Occipital lobe (tissue), 3 donors: ENCODE measurements at places on chromosomes 3 and 15.

GRCh38 chr3:50504681-50505080 lies 1.2 kb upstream of the CACNA2D2 start:
- DNase-seq: no peak

GRCh38 chr3:70580021-70580420 lies 267.6 kb upstream of the MDFIC2 start:
- DNase-seq: no peak

- no peak for DNase-seq
Measured at GRCh38 chr15:66164788-66165187, 88.8 kb downstream of the MEGF11 start.

DNA sequence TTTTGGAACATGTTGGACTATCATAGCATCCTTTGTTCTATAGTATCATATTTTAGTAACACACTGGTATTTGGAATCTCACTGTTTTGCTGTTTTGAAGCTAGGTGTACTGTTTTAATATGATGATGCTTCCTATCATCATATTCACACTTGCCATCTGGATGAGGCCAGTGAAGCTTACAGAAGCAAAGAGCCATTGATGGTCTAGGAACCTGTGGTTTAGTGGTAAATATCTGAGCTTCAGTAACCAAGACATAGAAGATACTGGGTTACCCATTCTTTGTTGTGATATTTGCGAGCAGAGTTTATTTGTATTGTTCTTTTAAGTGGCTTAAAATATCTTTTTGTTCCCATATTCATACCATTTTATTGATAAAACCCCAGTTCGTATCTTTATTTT lies 304.1 kb downstream of the SATB1 start:
- no peak for DNase-seq

DNA sequence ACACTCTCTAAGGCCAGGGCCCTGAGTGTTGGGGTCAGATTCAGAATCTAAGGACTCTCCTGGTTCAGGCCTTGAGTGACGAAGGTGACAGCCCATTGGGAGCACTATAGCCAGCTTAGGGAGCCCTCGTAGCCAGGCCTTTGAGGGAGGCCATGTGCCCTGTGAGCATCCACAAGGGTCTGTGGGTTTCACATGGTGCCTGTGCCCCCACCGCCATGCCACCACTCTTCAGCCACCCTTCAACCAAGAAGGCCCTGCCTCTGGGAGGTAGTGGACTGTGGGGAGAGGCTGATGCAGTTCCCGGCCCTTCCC lies 37.5 kb downstream of the TSPAN3 start:
- no peak for DNase-seq

DNA sequence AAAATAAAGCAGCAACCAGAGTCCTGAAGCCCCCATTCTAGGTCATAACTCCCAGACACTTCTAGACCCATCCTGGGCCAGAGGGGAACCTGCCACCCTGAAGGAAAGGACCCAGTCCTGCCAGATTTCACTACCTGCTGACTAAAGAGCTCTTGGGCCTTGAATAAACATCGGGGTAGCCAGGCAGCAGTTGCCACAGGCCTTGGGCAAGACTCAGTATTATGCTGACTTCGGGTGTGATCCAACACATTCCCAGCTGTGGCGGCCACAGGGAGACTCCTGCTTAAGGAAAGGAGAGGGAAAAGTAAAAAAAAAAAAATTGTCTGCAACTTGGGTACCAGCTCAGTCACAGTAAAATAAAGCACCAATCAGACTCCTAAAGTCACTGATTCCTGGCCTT lies 23.8 kb downstream of the NEDD4 start:
- no peak for DNase-seq

DNA sequence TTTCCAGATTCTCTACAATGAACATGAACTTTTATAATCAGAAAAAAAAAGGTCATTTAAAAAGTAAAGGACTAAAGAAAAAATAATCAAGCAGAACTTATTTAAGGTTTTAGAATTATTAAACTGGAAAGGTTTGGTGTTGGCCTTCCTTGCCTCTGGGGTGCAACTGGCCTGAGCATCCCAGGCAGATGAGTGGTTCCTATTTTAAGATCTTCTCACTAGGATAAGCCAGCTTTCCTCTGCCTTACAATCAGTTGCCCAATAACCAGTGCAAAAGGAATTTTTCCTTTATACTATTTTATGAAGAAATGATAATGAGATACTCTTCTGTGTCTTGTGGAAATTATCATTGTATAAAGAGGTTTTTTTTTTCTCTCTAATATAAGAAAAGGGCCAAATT lies 56.6 kb downstream of the SEC22A start:
- DNase-seq: no peak

- DNase-seq: no peak
Measured at GRCh38 chr3:12902181-12902999, 61.0 kb upstream of the RPL32 start.

- no peak for DNase-seq
Measured at GRCh38 chr15:68666120-68666811, 87.5 kb downstream of the CORO2B start.

- no peak for DNase-seq
Measured at GRCh38 chr3:123447749-123448517, 957 bp downstream of the ADCY5 start.

DNA sequence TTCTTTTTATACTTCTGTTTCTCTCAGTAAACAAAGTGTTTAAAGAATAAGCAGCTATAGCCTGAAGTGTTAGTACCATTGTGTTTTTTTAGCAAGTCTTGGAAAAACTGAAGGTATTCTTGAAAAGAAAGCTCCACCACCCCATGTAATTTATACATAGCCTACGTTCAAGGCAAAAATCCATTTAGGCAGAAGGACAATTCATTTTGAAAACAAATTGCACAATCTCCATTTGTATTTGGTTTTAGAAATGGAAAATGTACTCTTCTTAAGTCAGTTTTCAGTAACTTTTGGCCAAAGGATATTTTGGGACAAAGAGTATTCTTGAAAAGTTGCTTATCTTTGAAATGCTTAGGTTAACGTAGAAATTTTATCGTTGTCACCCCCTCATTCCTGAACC lies 34.5 kb downstream of the PTPRG start:
- DNase-seq: no peak

- DNase-seq: no peak
Measured at GRCh38 chr3:194836661-194837060, 151.0 kb downstream of the FAM43A start.

- no peak for DNase-seq
Measured at GRCh38 chr15:69660658-69661405, 208.2 kb downstream of the RPLP1 start.

GRCh38 chr3:142216321-142216720 lies 9.1 kb downstream of the GK5 start:
- no peak for DNase-seq

GRCh38 chr15:36029606-36030210 lies 483.7 kb upstream of the DPH6 start:
- DNase-seq: no peak

DNA sequence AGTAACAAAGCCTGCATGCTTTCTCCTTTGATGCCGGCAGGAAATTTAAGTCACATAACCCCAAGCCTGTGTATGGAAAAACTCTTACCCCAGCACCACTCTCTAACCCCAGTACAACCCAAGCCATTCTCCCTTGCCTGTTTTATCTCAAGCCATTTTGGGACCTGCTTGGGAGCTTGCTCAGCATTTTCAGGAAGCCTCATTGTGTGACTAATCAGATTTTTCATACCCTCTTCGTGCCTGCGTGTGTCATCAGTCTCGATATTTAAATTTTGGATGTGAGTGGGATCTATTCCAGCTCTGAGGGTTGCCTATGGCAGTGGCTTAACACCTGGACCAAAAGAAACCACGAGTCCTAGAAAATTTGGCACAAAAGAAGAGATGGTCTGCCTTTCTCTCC lies 426.2 kb downstream of the SQOR start:
- no peak for DNase-seq

DNA sequence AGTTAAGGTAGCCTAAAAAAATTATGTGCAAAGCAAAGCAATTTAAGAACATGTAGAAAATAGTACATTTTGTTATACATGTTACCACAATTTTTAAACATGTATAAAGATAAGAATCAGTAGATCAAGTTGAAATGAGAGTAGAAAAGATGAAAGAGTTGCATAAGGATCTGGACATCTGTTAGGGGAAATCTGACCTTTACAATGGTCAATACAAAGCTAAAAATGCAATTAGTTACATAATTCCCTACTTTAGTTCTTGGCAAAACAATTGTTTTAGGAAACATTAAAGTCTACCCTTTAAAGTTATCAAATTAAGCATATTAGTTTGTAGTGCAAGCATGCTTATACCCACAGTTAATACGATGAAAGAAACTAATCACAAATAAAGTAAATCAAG lies 32.7 kb downstream of the TOP2B start:
- no peak for DNase-seq

DNA sequence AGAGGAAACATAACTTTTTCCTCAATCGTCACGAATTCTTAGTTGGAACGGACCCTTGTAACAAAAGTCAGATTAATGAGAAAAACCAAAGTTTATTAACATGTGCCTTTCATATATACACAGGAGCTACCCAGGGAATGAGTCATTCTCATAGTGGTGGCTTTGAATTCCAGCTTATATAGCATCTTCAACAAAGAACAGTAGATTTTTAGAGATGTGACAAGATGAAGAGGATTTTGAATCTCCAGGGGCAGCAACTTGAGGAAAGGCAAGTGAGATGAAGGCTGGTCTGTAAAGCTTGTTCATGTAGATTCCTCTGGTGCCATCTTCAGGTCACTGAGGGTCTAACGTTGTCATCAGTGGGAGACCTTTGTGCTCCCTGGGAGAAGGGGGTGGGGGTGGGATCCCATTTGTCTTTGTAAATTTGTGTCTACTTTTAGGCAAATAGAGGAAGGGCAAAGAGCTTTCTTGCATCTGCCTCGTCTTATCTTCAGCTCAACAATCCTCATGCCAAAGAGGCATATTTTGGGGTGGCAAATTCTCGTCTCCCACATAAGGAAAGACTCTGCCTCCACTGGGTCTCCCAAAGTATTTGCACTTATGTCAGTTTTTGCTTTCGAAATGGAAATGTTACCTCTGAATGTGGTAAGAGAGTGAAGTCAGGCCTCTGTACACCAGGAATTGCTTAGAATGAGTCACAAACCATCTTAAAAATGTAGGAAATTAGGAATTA lies 29.5 kb downstream of the CLEC3B start:
- no peak for DNase-seq

DNA sequence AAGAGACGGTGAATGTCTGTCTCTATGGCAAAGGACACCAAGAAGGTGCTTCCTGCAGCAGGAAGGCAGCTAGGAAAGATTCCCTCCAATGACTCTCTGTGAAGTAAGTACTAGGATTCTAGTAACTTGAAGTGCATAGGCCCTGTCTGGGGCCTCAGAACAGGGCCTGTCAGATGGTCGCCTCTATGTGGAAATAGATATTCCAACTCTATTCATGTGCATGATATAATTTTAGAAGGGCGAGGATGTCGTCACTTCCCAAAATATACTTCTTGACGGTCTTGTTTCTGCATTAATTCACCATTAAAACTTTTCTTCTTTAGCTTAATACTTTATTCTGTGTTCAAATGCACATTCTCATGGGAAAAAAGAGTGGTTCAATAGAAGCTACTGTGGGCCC lies 167.0 kb downstream of the TLE3 start:
- DNase-seq: no peak

DNA sequence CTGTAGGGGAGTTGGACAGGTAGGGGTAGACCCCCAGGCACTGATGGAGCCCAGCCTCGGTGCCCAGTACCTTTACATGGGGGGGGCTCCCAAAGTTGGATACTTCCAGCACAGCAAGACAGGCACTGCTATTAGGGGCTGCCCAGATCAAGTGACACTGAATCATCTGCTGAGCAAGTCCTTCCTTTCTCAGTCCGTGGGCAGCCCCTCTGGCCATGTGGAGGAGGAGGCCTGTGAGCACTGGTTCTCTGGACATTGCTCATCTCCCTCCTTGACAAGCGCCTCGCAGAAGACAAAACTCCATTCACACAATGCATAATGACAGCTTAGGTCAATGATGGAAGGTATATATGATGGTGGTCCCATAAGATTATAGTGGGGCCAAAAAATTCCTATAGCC lies 35.7 kb downstream of the EEFSEC start:
- DNase-seq: no peak

GRCh38 chr15:62649793-62650420 lies 392.6 kb upstream of the TPM1 start:
- peak; percentile 12 for DNase-seq

DNA sequence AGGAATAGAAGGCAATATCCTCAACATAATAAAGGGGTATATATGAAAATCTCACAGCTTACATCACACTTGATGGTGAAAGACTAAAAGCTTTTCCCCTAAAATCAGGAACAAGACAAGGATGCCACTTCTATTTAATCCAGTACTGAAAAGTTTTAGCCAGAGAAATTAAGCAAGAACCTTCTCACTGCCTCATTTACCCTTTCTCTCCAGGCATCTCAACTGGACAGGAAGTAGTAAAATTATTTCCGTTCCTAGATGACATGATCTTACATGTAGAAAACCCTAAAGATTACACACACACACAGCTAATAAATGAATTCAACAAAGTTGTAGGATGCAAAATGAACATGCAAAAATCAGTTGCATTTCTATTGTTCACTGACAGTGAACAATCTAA lies 11.2 kb downstream of the SCAP start:
- no peak for DNase-seq

DNA sequence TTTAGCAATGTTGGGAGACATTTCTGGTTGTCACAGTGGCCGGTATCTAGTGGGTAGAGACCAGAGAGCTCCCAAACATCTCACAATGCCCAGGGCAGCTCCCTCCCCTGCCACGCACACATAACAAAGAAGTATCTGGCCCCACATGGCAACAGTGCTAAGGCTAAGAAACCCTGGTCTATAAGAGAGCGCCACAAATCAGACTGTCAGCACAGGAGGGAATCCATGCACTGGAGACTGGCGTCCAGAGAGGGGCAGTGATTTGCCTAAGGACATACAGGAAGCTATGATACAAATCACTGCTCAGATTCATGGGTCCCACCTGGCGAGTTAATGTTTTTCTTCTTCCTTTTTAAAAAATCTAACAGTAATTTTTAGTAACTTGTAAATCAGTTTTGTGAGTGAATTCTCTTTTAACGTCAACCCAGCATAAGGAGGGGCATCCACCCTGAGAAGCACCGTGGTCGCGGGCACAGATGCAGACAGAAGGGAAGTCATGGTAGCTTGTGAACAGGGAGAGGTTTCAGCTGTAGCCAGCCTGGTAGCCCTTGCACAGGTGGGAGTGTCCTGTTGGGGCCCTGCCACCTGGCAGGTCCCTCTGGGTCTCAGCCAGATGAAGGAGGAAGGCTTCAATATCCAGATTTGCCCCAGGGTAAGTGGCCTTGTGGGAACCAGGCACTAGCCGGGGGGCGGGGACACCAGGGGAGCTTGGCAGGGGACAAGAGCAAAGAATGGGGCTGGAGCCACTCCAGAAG lies 8.7 kb downstream of the ISG20 start:
- no peak for DNase-seq

DNA sequence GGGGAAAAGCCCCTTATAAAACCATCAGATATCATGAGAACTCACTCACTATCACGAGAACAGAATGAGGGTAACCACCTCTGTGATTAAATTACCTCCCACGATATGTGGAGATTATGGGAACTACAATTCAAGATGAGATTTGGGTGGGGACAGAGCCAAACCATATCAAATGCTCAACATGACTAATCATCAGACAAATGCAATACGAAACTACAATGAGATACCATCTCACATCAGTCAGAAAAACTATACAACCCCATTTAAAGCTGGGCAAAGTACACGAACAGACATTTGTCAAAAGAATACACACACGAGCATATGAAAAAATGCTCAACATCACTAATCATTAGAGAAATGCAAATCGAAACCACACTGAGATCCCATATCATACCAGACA lies 67.7 kb downstream of the SCAPER start:
- no peak for DNase-seq

GRCh38 chr15:95304151-95304946 lies 1026.2 kb upstream of the NR2F2 start:
- DNase-seq: no peak
